Breast epithelium (tissue), 4 donors: ENCODE measurements at places on chromosomes 7 and 10. TPM values are rescaled to one million over a fixed set of nuclear protein-coding genes. Genes with fewer than 3 reads are reported as not detected.

LIPM gene
- not detected for total RNA-seq

C1GALT1 gene
- total RNA-seq, result 34.7 TPM

ADIRF gene
- total RNA-seq, result 1,074 TPM

ATRNL1 gene
- 11.4 TPM for total RNA-seq

GRCh38 chr7:116691664-116692063, 19.7 kb downstream of the MET start:
- H3K4me3 ChIP-seq, result no peak overlapping the region
- H3K27ac ChIP-seq, result no peak overlapping the region
- H3K4me1 ChIP-seq, result peaks cover 4% of the 10 kb centered on the region

GRCh38 chr7:37552030-37552429, 103.4 kb upstream of the ELMO1 start:
- H3K36me3 ChIP-seq, result no peaks in the 10 kb centered on the region
- DNase-seq, result no peak
- H3K27ac ChIP-seq, result no peak overlapping the region
- no peak overlapping the region for H3K4me3 ChIP-seq
- H3K27me3 ChIP-seq, result peaks cover 4% of the 10 kb centered on the region

GRCh38 chr10:43204042-43204942, 62.6 kb downstream of the RASGEF1A start:
- no peaks in the 10 kb centered on the region for H3K27me3 ChIP-seq
- DNase-seq, result peak; percentile 43
- no peak overlapping the region for H3K27ac ChIP-seq
- H3K4me1 ChIP-seq, result no peaks in the 10 kb centered on the region

NKX1-2 gene
- total RNA-seq, result 0.33 TPM

GRCh38 chr10:3330663-3331062, 158.1 kb upstream of the PITRM1 start:
- DNase-seq, result no peak
- no peak overlapping the region for H3K27ac ChIP-seq
- no peak overlapping the region for H3K4me3 ChIP-seq
- H3K4me1 ChIP-seq, result no peaks in the 10 kb centered on the region
- H3K27me3 ChIP-seq, result no peaks in the 10 kb centered on the region
- H3K36me3 ChIP-seq, result no peaks in the 10 kb centered on the region

DNA sequence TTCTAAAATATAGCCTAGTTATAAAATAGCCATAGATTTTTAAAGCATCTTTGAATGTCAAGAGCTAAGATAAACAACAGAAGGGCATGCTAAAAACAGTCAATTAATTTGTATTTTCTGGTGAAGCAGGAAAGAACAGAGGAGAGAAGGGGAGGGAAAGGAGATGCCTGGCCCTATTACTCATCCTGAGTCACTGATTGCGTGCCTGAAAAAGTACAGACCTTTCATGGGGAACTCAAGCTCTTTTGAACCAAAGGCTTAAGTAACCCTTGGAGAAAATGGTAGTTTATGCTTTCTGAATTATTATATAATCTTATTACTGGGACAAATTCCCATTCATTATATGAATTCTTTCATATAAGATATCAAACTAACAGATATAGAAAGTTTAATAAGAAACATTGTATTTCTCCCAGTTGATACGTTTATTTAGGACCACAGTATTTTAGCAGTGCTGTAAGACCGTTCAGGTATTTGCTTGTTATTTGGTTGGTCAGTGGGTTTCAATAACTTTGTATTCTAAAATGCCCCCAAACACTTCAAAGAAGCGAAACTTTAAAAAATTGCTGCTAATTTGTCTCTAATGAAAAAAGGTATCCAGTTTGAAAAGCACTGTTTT, 151.3 kb downstream of the HGF start:
- no peak for DNase-seq
- no peaks in the 10 kb centered on the region for H3K36me3 ChIP-seq

CUBN gene
- 5.7 TPM for total RNA-seq

GRCh38 chr10:17637869-17638268, 6.1 kb upstream of the STAM start:
- no peak overlapping the region for H3K4me3 ChIP-seq
- H3K27ac ChIP-seq, result no peak overlapping the region
- no peak for DNase-seq
- no peaks in the 10 kb centered on the region for H3K27me3 ChIP-seq
- no peaks in the 10 kb centered on the region for H3K4me1 ChIP-seq
- H3K36me3 ChIP-seq, result no peaks in the 10 kb centered on the region

GRCh38 chr7:1852517-1853430, 182.7 kb downstream of the ELFN1 start:
- H3K4me1 ChIP-seq, result no peaks in the 10 kb centered on the region
- H3K36me3 ChIP-seq, result no peaks in the 10 kb centered on the region
- H3K27me3 ChIP-seq, result no peaks in the 10 kb centered on the region
- H3K4me3 ChIP-seq, result no peak overlapping the region
- no peak overlapping the region for H3K27ac ChIP-seq

GRCh38 chr10:44981172-44982113, 2.8 kb upstream of the DEPP1 start:
- H3K4me3 ChIP-seq, result no peak overlapping the region
- peak overlapping the region; percentile 95 for H3K27ac ChIP-seq
- peaks cover 16% of the 10 kb centered on the region for H3K4me1 ChIP-seq
- no peaks in the 10 kb centered on the region for H3K36me3 ChIP-seq

GRCh38 chr10:43057231-43057711, 19.6 kb upstream of the RET start:
- H3K4me1 ChIP-seq, result no peaks in the 10 kb centered on the region
- no peaks in the 10 kb centered on the region for H3K36me3 ChIP-seq
- DNase-seq, result no peak
- H3K27me3 ChIP-seq, result peaks cover 9% of the 10 kb centered on the region
- H3K4me3 ChIP-seq, result no peak overlapping the region
- H3K27ac ChIP-seq, result no peak overlapping the region

- no peaks in the 10 kb centered on the region for H3K27me3 ChIP-seq
- DNase-seq, result no peak
- H3K36me3 ChIP-seq, result no peaks in the 10 kb centered on the region
- no peak overlapping the region for H3K27ac ChIP-seq
These were observed 28.8 kb downstream of the PTPRN2 start for GRCh38 chr7:158558816-158559215.

LIPF gene
- not detected for total RNA-seq

GRCh38 chr10:12846718-12847117, 154.8 kb downstream of the CCDC3 start:
- H3K27me3 ChIP-seq, result no peaks in the 10 kb centered on the region
- H3K4me1 ChIP-seq, result peaks cover 9% of the 10 kb centered on the region
- H3K27ac ChIP-seq, result no peak overlapping the region
- DNase-seq, result no peak
- no peak overlapping the region for H3K4me3 ChIP-seq
